ENCODE measurements at places on chromosomes 5 and 9.

DNA sequence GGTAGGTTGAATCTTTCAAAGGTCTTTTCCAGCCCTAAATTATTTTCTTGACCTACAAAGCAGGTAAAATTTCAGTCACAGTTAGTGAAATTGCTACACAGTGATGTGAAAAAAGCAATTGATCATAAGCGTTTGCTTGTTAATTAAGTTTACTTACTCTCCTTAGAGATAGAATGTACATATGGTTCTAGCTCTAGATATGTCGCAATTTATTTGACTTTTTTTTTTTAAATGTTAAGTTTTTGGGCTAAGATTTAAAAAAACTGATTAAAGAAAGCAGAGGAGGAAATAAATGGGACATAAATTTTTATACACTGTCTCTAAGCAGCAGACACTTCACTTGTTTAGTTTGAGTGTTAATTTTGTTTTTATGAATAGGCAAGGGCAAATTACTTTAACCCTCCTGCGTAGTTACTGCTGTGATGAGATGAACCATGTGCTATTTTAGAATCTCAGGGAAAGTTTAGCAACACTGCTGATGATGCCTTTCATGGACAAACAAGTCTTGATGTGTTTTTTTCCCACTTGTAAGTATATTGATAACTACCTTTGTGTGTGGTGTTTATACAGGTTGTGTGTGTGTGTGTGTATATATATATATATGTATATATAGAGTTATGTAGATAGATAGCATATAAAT is 38.3 kb upstream of the FAM120AOS start:
- no peak for DNase-seq

DNA sequence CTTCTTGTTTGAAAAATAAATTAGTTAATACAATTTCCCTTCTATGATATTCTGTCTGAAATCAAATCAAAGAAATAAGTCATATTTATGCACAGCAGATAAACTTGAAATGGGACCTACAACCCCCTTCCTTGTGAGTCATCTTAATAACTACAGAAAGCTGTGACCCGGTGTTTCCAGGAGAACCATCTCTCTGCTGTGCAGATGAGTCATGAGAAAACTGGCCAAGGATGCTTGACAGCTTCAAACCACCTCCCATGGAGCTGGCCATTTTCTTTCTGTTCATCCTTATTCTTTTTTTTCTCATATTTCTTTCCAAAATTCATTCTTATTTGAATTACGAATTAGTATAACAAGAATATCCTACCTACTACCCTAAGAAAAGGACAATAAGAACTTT is 43.4 kb upstream of the NR4A3 start:
- peak; percentile 81 for DNase-seq

GRCh38 chr9:136517950-136518349 is 27.9 kb downstream of the NOTCH1 start:
- DNase-seq, result no peak

DNA sequence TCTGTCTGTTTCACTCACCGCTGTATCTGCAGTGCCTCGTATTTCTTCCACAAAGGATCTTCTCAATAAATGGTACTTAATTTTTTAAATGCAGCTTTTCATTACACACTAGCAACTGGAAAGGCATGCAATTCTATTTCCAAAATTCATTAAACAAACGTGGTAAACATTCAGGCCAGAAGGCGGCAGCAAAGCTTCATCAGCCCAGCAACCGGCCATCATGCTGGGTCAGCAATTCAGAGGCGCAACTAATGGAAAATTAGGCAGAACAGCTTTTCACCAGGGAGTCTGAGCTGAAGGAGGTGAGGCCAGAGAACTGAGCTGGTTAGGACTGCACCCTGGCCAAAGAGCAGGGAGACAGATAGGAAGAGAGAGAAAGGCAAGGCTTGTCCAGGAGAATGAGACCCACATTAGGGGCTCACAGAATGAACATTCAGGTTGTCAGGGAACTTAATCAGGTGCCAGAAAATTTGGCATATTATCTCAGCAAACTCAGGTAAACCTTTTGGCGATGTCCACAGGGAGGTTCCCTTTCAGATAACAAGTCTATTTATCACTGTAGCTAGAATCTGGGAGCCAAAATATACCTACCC is 17.7 kb upstream of the RNF180 start:
- peak; percentile 20 for DNase-seq

Data from suppressor macrophage treated with lipopolysaccharide for 1 hour (primary cell).